ENCODE measurements at places on chromosomes 16 and 17. TPM values are rescaled to one million over a fixed set of nuclear protein-coding genes. Genes with fewer than 3 reads are reported as not detected.

DNA sequence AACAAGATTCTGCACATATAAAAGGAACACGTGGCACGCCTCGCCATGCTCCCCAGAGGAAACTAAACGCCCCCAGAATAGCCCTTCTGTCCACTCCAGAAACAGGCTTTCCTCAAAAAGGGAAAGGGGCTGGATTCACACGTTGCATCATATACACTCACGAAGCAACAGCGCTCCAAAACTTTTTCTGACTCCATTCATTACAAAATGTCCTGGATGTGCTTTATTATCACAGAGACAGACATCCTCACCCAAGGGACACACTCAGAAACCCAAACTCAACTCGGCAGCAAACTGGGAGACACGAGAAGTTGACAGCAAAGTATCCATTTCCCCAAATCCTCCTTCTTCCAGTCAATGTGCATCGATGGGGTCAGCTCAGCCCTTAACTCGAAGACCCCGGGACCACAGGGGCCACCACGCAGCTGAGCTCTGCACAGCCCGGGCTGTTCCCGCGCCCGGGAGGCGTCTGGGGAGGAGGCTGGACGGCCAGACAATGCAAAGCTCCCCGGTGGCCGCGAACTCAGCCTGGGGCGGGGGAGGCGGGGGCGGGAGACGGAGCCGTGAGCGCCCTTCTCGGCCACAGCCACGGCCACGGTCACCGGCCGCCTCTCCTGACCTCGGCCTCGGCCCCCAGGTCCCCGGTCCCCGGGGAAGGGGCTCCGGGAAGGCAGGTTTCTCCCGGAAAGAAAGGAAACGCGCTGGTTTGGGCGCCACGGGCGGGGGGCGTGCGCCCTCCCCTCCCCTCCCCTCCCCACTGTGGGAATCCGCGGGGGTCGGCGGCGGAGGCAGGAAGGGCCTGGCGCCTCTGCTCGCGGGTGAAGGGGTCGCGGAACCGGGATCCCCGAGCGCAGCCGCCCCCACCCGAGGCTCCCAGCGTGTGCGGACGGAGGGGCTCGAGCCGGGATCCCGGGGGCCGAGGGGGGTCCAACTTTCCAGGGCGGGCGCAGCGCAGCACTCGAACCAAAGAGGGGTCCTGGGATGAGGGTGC, 1.2 kb downstream of the NXN start:
- H3K4me1 ChIP-seq = peaks cover 45% of the 10 kb centered on the region
- peak overlapping the region; percentile 85 for H3K27ac ChIP-seq
- H3K36me3 ChIP-seq = peaks cover 11% of the 10 kb centered on the region
- DNase-seq = no peak
- H3K4me3 ChIP-seq = peak overlapping the region; percentile 93

DNA sequence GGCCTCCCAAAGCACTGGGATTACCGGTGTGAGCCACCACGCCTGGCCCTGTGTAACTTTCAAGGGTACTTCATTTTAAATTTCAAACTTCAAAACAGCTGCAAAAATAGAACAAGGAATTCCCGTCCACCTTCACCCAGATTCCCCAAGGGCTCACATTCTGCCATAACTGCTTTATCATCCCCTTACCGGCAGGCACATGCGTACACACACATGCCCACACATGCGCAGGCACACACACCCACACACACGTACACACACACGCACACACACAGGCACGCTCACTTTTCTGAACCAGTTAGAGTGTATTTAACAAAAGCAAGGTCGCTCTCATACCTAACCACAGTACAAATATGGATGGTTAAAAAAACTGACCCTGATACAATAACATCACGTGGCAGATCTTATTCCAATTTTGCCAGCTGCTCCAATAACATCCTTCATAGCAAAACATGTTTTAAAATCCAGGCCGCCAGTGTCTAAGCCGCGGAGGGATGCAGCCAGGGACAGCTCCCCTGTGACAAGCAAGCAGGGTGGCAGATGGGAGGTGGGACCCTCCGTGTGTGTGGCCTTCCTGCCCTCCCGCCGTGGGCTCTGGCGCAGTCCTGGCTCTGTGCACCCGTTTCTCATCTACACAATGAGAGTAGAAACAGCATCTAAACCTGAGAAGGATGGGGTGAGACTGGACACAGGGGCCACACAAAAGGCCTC, 23.1 kb downstream of the PDIA2 start:
- H3K27me3 ChIP-seq = no peaks in the 10 kb centered on the region
- no peaks in the 10 kb centered on the region for H3K36me3 ChIP-seq

DNA sequence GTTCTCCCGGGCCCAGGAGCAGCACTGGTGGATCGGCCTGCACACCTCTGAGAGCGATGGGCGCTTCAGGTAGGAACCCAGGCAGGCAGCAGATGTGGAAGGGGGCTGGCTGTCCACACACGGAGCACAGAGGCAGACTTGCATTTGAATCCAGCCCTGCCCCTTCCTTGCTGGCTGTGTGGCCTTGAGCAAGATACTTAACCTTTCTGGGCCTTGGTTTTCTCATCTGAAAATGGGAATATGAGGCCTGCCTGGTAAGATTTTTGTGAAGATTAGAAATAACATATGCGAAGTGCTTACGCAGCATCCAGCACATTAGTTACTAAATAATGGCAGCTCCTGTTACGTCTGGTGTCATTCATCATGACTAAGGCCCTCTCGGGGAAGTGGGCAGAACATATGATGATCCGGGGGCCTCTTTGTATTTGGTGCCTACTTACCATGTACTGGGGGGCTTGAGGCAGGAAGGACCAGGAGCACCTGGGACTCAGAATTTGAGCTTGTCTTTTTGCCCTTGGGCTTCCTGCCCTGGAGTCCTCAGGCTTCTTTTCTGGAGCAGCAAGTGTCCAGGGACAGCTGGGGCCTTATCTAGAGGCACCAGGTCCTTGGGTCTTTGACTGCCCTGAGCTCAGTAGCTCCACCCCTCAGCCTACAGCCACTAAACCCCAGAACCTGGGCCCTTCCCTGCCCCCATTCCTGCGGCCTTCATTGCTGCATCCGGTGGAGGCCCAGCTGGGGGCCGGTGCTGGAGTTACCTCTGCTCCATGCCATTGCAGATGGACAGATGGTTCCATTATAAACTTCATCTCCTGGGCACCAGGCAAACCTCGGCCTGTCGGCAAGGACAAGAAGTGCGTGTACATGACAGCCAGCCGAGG, 53.8 kb downstream of the MRC2 start:
- H3K4me3 ChIP-seq = no peak overlapping the region
- H3K27ac ChIP-seq = no peak overlapping the region
- H3K4me1 ChIP-seq = no peaks in the 10 kb centered on the region
- peaks cover 4% of the 10 kb centered on the region for H3K36me3 ChIP-seq
- no peaks in the 10 kb centered on the region for H3K27me3 ChIP-seq
- no peak for DNase-seq

GRCh38 chr17:21166595-21167210, 39.9 kb downstream of the DHRS7B start:
- no peak for DNase-seq
- H3K27ac ChIP-seq = no peak overlapping the region
- H3K27me3 ChIP-seq = no peaks in the 10 kb centered on the region
- H3K36me3 ChIP-seq = peaks cover 6% of the 10 kb centered on the region
- H3K4me1 ChIP-seq = peaks cover 7% of the 10 kb centered on the region
- no peak overlapping the region for H3K4me3 ChIP-seq

DNA sequence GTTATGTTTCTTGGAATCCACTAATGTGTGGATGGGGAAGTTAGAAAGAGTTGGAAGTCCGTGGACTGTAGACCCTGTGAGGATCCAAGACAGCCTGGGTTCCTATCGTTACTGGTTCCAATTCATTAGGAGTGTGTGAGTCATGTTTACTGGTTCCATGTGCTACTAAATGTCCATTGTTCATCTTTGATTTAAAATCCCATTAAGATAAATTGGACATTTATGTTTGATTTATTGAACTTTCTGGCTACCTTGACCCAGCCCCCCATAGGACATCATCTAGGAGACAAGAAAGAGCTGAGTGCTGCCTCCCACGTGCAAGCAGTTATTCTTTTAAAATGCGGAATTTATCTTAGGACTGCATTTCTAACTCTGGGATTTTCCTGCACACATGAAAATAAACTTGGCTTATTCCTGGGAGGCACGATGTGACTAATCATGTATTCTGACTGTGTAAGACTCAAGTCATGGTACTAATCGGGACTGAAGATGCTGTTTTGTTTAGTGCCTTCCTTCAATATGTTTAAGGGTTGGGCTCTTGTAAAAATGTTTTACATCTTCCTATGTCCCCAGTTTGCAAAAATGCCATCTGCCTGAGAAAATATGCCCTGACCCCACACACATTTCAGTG, 53.4 kb downstream of the RGS9 start:
- no peaks in the 10 kb centered on the region for H3K27me3 ChIP-seq
- H3K4me3 ChIP-seq = no peak overlapping the region
- no peaks in the 10 kb centered on the region for H3K4me1 ChIP-seq
- no peaks in the 10 kb centered on the region for H3K36me3 ChIP-seq

DNA sequence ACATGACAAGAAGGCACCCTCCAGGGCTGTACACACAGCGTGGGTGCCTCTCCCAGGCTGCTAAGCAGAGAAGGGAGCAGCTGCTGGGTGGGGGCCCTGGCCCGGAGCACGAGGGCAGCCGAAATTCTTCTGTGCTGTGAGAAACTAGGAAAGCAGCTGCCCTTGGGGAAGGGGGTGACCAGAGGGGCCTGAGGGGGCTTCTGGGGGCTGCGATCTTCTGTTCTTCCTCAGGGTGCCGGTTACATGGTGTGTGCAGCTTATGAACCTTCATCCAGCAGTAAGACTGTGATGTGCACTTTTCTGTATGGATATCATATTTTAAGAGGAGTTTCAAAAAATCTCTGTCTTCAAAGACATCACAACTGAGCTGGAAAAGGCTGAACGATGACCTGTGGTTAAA, 43.2 kb upstream of the METRNL start:
- no peak overlapping the region for H3K4me3 ChIP-seq
- H3K36me3 ChIP-seq = peaks cover 41% of the 10 kb centered on the region
- H3K27ac ChIP-seq = peak overlapping the region; percentile 18
- no peaks in the 10 kb centered on the region for H3K27me3 ChIP-seq
- peaks cover 8% of the 10 kb centered on the region for H3K4me1 ChIP-seq
- no peak for DNase-seq

DNA sequence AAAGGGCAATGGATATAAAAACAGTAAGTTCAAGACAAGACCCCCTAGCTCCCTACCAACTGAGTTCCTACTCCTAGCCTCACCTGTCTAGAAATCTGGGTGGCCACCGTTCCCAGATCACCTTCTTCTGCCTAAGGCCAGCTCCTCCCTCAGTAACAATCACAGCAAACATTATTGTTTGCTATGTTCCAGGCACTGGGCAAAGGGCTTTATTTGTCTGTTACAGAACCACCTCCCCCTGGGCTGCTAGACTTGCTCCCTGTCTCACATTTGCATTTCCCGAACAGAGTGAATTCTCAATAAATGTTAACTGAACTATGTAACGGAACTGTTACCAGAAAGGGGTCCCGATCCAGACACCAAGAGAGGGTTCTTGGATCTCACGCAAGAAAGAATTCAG, 6.8 kb downstream of the LRRC3C start:
- H3K27ac ChIP-seq = no peak overlapping the region
- H3K4me3 ChIP-seq = peak overlapping the region; percentile 46
- H3K4me1 ChIP-seq = peaks cover 11% of the 10 kb centered on the region
- no peaks in the 10 kb centered on the region for H3K36me3 ChIP-seq

GRCh38 chr17:31007695-31008373, 37.0 kb downstream of the RNF135 start:
- no peak for DNase-seq
- H3K4me3 ChIP-seq = peak overlapping the region; percentile 89
- peak overlapping the region; percentile 89 for H3K27ac ChIP-seq
- H3K36me3 ChIP-seq = peaks cover 20% of the 10 kb centered on the region

DNA sequence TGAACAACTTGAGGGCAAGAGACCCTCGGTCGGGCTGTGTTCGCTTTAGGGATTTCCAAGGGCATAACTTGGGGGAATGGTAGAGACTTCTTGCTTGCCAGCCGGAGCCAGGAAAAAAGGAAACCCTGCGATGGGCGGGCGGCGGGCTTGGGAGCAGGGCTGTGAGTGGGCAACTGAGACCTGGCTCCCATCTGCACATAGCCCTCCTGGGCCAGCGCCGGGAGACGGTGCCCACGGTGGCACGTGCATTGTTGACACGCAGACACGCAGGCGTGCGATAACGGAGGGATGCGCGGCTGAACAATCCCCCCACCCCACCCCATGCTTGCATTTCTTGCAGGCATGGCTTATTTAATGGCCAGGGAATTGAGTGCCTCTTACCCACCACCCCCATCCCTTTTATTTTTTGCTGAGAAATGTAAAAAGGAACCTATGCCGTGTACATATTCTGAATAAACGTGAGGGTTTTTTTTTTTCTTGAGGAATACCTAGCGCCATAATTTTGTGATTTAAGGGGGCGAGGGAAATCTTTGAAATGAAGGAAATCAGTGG, 17.1 kb upstream of the ZFHX3 start:
- H3K4me3 ChIP-seq = peak overlapping the region; percentile 81
- H3K4me1 ChIP-seq = peaks cover 63% of the 10 kb centered on the region
- H3K27me3 ChIP-seq = peaks cover 75% of the 10 kb centered on the region
- peak overlapping the region; percentile 78 for H3K27ac ChIP-seq
- H3K36me3 ChIP-seq = no peaks in the 10 kb centered on the region

STAC2 gene
- 1.5 TPM for total RNA-seq

SLC5A11 gene
- 0.45 TPM for total RNA-seq
